GM12878 (cell line): ENCODE measurements at places on chromosomes 2 and 18.

DNA sequence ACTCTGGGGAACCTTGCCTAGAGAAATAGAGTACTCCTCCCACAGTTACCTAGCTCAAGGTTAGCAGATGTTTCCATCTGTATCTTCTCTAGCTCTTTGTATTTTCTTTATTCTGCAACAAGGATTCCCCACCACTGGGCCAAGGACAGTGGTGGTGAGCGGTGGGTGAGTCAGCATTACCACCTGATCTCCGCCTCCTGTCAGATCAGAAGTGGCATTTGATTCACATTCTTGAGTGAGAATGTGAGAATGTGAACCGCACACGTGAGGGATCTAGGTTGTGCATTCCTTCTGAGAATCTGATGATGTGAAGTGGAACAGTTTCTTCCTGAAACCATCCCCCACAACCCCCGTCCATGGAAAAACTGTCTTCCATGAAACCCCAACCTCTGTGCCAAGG is 9.0 kb downstream of the EPB41L3 start:
- no peak for DNase-seq

DNA sequence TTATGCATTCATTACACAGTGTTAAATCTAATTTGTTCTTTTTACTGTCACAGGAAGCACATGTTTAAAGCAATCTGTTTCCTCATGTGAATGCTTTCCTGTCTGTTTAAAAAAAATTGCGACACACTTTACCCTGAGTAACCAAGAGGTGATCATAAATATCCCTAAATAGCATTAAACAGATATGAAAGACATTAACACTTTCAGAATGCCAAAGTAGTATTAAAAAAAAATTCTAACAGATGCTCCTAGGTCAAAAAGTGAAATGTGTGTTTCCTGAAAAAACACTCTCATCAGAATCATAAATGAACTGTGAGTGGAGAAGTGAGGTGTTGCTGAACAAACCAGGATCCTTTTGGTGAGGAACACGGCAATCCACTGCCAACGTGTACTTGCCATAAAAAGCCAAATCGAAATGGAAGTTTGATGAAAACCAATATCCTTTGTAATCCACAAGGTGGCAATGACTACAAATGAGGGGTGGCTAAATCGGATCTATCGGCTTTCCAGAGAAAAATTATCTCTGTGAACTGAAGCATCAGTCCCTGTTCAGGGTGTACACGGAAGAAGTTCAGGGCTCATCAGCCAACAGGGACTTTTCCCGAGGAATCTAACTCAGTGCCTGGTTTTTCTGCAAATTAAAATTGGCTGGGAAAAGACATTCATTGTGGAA is 248.9 kb downstream of the TCF4 start:
- no peak for DNase-seq

GRCh38 chr2:120691410-120691809 is 44.3 kb upstream of the GLI2 start:
- DNase-seq, result no peak

GRCh38 chr2:45612285-45612684 is 1.2 kb upstream of the SRBD1 start:
- DNase-seq, result no peak

GRCh38 chr2:148209603-148210002 is 188.7 kb downstream of the MBD5 start:
- DNase-seq, result no peak

DNA sequence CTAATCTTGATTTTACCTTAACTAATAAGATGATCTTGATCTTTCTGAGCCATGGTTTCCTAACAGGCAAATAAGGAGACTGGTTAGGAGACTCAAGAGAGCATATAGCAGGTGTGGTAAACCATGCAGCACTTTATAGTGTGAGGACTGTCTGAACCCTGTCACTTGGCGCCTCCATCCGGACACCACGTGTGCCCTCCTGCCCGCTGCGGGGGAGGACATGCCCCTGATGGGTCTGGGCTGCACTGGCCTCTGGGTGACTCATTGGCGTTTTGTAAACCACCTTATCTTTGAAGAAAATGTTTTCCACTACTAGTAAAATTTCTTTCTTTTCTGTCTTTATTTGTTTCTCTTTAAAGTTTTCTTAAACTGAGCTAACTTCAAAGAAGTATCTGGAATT is 131.1 kb downstream of the FMNL2 start:
- DNase-seq, result peak; percentile 30

DNA sequence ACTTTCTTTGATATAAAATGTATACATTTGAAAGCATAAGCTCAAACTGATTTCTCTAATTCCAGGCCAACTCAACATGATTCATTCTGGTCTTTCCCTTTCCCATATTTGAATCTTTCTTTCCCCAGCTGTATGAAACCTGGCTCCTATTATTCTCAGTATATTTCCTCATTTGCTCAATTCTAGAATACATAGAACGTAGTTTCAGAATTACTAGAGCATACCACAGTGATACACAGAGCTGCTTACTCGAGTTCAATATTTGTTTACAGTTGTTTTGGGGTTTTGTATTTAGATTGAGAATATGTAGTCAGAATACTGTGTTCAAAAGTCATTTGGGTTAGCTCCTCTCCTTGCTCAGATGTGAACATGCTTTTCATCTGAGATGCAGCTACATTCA is 43.0 kb downstream of the TNFRSF11A start:
- no peak for DNase-seq

- DNase-seq, result no peak
These were observed 129.9 kb downstream of the NCOA1 start for GRCh38 chr2:24620936-24621335.

GRCh38 chr2:10271946-10272345 is 30.8 kb upstream of the HPCAL1 start:
- no peak for DNase-seq

- no peak for DNase-seq
These were observed 17.0 kb upstream of the CRYBA2 start for GRCh38 chr2:219010162-219010756.

DNA sequence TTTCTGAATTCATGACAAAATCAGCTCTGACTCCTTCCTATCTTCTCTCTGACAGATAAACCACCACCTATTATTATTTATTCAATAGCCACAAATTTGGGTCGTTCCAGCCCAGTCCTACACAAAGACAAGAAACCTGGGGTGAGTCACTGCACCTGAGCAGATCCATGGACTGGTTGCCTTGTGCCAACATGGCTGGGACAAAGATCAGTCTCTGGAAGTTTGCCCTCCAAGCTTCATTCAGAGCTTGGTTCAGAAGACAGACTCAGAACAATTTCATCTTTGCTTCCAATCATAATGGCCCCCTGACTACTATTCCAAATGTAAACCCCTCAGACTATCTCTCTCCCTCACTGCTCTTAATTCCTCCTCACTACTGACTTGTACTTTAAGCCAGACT is 9.6 kb upstream of the EXOC6B start:
- DNase-seq, result no peak

GRCh38 chr2:232636788-232637420 is 3.5 kb downstream of the EFHD1 start:
- no peak for DNase-seq

DNA sequence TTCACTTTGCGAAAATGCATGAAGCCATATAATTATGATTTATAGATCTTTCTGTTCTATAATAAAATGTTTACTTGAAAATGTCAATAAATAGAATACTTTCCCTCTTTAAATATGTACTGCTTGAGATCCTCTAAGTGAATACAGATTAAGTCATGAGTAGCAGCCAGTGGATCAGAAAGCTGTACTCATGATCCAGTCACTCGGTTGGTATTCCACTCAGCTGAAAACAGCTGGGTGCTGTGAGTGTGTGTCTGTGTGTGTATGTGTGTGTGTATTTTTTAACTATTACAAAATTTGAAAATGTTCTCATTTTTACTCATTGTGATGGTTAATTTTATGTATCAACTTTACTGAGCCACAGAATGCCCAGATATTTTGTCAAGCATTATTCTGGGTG is 141.6 kb upstream of the CYP26B1 start:
- no peak for DNase-seq

DNA sequence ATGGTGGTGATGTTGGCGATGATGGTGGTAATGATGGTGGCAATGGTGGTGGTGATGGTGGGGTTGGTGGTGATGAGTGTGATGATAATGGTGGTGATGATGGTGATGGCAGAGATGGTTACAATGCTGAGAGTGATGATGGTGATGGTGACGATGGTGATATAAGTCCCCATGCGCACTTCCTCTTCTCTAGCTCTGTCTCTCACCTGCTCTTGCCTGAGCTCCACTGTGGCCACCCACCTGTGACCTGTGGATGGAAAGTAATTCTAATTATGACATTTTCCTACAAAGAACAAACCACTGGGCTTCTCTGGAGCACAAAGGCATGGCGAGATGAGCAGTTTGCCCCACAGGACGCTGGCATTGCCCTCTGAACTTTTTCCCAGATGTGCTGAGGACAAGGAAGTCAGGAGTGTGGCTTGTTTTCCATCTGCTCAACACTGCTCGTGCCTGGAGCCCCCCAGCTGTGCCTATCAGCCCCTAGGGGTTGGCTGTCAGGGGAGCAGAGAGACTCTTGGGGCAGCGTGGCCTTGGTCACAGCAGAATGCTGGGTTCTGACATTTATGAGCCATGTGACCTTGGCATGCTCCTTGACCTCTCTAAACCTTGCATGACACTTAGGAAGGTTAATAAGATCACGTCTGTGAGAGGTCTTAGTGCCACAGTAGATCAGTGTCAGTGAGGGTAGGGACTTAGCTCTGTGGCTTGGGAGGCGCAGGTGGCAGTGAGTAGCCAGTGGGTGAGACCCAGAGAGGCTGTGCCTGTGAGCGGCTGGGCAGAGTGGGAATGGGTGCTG is 68.4 kb downstream of the RRM2 start:
- DNase-seq, result no peak

DNA sequence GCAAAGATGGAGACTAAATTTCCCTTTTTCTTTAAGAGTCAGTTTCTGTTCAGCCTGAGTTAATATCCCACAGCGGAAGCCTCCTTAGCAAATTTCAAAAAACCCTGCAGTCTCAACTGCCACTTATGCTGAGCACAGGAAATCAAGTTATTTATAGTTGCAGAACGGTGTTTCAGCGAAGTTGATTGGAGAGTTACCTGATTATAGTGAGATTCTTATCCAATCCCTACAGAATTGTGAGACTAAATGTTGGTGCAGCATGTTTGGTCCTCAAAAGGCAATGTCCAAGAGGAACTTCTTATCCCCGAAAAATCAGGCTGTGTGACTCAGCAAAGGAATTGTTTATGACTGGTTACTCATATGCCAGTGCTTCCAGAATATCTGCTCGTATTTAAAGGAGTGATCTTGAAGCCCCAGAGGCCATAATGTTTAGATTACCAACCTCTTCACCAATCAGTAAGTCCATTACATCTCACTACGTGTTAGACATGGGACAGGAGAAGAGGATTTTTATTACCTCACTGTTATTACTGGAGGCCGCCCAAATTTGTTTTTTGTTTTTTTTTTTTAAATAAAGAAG is 67.9 kb downstream of the LRRFIP1 start:
- DNase-seq, result peak; percentile 76

DNA sequence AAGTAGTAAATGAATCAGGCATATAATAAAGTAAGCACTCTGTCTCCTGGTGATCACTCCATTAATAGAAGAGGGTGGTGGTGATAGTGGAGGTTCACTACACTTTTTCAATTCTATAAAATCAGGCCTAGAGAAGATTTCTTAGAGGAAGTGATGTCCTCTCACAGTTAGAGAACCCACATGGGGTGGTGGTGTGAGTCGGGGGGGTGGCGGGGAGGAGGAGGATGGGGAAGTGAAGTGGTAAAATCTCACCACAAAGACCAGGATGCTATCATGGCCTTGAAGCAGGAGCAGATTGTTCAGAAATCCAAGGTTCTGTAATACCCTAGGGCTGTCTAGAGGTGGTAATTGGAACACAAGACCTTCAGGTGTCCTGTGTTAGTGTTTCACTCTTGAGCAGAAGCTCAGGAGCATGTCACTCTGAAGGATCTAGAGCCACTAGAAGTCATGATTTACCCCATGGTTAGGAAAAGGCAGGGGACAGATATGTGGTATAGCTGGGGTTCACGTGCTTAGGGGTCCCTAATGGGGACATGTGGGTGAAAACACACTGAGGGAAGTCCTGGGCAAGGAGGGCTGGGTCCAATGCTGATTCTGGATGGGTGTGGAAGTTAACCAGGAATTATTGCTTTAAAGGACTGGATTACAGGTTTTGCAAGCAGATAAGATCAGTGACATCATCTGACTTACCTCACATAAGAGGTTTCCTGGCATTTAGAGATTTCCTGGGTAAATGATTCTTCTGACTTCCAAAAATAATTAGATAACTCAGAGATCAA is 31.0 kb downstream of the RNF125 start:
- no peak for DNase-seq

- no peak for DNase-seq
These were observed 221.5 kb upstream of the ACVR2A start for GRCh38 chr2:147623328-147623727.

GRCh38 chr2:71783215-71783614 is 329.9 kb downstream of the DYSF start:
- no peak for DNase-seq

DNA sequence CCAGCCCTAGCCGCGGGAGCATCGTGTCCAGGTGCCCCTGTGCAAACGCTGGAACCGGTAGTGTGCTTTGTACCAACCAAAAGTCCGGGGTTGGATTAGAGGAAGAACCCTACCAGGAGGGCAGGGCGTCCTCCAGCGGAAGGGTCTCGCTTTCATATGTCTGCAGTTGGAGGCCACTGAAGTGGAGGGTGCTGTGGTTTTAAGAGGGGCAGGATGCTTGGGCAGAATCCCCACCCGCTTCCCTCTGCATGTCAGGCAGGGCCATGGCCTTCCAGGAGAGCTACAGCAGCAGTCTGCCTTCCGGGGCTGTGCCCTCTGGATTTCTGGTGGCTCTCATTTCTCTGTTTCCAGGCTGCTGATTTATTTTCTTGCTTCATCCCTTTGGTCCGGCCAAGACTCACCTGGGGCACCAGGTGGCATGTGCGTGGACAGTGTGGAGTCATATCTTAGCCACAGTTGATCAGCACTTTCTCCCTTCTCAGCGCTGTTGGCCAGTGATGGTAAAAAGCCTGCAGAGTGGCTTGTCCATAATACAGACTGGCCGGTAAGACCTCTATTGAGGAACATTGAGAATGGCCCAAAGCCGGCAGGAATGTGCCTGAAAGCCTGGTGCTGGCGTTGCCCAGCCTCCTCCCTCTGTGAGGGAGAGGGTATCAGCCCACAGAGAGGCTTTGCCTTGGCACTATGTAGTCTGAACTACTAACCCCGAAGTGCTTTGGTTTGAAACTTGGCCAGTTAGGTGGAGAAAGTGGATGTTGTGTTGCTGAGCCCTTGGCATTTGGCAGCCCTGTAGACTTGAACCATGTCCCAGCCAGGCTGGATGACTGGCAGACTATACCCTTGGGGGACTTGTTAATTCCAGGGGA is 1.8 kb downstream of the AGAP1 start:
- DNase-seq, result no peak

DNA sequence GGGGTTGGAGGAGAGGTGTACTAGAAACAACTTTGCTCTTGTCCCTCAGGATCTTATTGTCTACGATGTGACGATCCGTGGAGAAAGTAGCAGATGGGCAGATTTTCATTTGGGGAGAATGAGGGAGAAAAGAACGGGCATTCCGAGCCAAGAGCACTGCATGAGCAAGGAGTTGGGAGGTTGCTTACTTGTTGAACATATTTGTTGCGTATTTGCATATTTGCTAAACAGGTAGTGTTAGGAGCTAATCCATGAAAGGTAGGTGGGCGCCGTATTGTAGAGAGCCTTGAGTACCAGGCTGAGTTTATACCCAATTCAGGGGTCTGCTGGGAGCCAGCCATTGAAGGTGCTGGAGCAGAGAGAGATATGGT is 490 bp downstream of the BCS1L start:
- DNase-seq, result no peak

- no peak for DNase-seq
These were observed 108.3 kb downstream of the SPP2 start for GRCh38 chr2:234158812-234159211.

GRCh38 chr2:209702775-209703174 is 68.9 kb upstream of the UNC80 start:
- no peak for DNase-seq

- no peak for DNase-seq
These were observed 777.6 kb upstream of the FANCL start for GRCh38 chr2:59018737-59019136.
